ENCODE measurements at places on chromosomes 11 and 22. TPM values are rescaled to one million over a fixed set of nuclear protein-coding genes. Genes with fewer than 3 reads are reported as not detected.

Gene NLRP14
- total RNA-seq, result under 0.01 TPM

Gene IL17REL
- not detected for total RNA-seq

Gene TRIM29
- not detected for total RNA-seq

Gene TNNI2
- not detected for total RNA-seq

Gene C11orf52
- total RNA-seq, result not detected

Gene NOX4
- total RNA-seq, result 0.71 TPM

Gene APOL4
- total RNA-seq, result under 0.01 TPM

Gene MOB2
- total RNA-seq, result 16.5 TPM

Gene CALCA
- not detected for total RNA-seq

Gene MMP12
- not detected for total RNA-seq

Gene KRTAP5-5
- not detected for total RNA-seq

Gene ZC3H12C
- 8.6 TPM for total RNA-seq

Gene OR6T1
- not detected for total RNA-seq

Gene ADM2
- total RNA-seq, result 20.2 TPM

Gene OR9Q1
- not detected for total RNA-seq

Gene TCN1
- total RNA-seq, result not detected

Gene C11orf65
- total RNA-seq, result 1.1 TPM

Gene TIMP3
- 35.2 TPM for total RNA-seq

Gene API5
- total RNA-seq, result 96.2 TPM

Gene PANX2
- total RNA-seq, result under 0.01 TPM

Gene APOL3
- 5.5 TPM for total RNA-seq

Gene KRTAP5-2
- total RNA-seq, result not detected

Gene TSPAN32
- under 0.01 TPM for total RNA-seq

Gene ANO1
- total RNA-seq, result not detected

Gene SLN
- total RNA-seq, result not detected

Gene SYT9
- 0.18 TPM for total RNA-seq

Gene PGA5
- not detected for total RNA-seq

Gene C11orf21
- under 0.01 TPM for total RNA-seq

Gene MAPK8IP1
- 11.9 TPM for total RNA-seq

Gene AKIP1
- 83.3 TPM for total RNA-seq

Gene BET1L
- 49.1 TPM for total RNA-seq

Gene MAJIN
- not detected for total RNA-seq

Gene TRMU
- total RNA-seq, result 27.7 TPM

Gene CATSPERZ
- not detected for total RNA-seq
